ENCODE measurements at places on chromosomes 2 and 18. TPM values are rescaled to one million over a fixed set of nuclear protein-coding genes. Genes with fewer than 3 reads are reported as not detected.

The SLC30A3 gene
- 6.5 TPM for total RNA-seq

The NEU2 gene
- total RNA-seq = not detected

- no peak for DNase-seq
Measured at GRCh38 chr18:70688286-70688685, 399.4 kb downstream of the SOCS6 start.

DNA sequence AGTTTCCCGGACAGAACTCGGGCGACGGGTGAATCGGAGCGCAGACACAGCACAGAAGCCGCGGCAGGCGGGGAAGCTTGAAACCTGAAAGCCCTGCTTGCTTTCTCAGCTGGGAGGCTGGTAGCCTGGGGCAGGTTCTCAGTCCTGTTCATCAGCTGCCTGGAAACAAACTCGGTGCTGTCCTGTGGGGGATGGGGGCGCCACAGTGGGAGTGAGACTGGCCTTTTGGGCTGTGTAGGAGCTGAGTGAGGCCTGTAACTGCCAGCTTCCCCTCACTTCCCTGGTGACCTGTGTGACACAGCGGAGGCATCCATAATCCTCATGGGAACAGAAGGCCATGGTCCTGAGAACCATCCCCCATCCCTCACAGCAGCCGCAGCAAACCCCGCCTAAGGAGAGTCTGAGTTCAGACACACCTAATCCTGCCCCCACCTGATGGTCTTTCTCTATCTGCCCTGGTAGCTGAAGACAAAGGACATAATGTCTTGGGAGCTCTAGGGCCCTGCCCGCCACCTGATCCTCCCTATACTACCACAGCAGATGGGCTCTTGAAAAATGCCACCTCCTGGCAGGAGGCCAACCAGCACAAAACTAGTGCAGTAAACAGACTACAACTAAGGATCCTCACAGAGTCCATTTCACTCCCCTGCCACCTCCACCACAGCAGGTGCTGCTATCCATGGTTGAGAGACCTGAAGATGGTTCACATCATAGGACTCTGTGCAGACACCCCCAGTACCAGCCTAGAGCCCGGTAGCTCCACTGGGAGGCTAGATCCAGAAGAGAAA is 52.7 kb upstream of the LDLRAD4 start:
- DNase-seq = no peak

DNA sequence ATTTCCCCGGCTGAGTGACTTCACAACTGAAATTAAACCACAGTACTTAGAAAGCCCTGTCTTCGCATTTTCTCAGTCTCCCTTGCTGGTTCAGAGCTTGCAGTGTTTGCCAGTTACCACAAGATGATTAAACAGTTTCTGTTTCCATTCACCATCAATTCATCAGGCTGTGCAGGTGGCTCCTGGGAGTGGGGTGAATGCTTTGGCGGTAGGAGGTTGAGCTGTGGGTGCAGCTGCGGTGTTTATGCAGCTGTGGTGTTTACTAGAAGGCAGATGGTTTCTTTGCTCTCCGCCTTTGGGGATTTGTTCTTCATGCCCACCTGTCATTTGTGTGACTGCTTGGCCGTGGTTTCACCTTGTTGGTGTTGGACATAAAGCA is 16.1 kb downstream of the ACOXL start:
- DNase-seq = no peak

DNA sequence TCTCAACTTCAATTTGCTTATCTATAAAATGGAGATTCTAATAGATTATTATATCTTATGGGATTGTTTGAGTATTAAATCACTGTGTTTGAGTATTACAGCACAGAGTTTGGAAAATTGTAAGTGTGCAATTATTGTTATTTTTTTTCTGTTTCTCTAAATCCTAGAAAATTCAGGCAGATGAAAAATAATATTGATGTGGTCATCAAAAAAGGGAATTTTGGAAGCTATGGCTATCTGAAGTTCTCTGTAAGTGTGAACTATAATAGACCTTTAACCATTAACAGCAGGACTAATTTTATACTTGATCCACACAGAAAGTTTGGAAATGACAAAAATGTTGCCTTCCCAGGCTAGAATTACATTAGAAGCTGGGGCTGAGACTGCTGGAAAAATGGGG is 393.2 kb downstream of the SUCLG1 start:
- DNase-seq = no peak

GRCh38 chr2:171966235-171966634 is 33.5 kb upstream of the METAP1D start:
- no peak for DNase-seq

The SCTR gene
- not detected for total RNA-seq

The AMMECR1L gene
- total RNA-seq = 20.7 TPM

DNA sequence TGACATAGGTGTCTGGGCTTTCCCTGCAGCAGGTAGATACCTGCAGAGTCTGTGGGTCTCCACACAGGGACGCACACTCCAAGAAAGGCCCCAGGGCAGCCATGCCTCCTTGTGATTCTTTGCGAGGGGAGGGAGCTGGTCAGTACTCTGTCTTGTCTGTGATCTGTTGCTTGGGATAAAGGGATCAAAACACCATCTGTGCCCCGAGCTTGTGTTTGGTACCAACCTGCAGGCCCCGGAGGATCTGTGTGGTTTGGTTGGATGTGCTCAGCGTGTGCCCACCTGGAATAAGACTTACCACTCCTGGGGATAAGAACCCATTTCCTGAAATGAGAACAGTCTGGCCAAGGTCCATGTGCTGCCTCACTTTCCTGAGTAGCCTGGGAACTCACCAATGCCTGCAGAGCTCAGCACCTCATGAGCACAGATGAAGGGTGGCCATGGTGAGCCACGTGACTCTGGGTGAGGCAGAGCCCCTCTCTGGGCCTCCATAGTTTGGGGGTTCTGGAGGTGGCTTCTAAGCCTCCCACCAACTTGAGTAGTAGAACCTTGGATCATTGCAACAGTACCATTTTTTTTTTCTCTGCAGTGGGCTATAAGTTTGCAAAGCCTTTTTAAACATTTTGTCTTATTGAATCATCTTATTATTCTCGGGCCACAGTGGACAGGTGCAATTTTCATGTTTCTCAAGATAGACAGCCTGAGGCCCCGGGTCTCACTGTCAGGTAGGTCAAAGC is 134.8 kb downstream of the DDX1 start:
- no peak for DNase-seq

The PKDCC gene
- total RNA-seq = 4.0 TPM

The KRCC1 gene
- total RNA-seq = 16.4 TPM
